ENCODE measurements at places on chromosomes 6 and 20.

GRCh38 chr6:81906709-81907204 is 154.3 kb upstream of the TENT5A start:
- DNase-seq, result no peak

GRCh38 chr6:158705386-158706126 is 55.7 kb downstream of the SYTL3 start:
- no peak for DNase-seq

DNA sequence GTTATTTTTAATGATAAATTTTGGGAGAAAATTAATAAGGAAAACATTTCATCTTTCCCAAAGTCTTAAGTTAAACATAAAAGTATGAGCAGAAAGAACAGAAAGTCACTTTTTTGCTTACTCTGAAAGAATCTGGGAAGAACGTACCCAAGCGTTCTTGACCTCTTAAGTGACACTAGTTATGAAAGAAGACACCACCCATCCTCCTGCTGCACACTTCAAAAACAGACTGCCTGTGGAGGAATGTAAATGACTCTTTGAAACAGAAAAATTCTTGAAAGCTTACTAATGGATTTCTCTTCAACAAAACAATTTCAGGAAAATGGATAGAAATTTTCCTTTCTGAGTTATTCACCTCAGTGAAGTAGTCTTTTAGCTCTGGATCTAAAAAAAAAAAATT is 227.7 kb downstream of the MEI4 start:
- DNase-seq, result no peak

GRCh38 chr6:71043902-71044301 is 87.0 kb upstream of the B3GAT2 start:
- DNase-seq, result no peak

Data from CD4-positive, alpha-beta T cell treated with Interleukin-2 at 100 ng/mL for 4 hours (primary cell).